ENCODE measurements at places on chromosomes 5 and 9.

DNA sequence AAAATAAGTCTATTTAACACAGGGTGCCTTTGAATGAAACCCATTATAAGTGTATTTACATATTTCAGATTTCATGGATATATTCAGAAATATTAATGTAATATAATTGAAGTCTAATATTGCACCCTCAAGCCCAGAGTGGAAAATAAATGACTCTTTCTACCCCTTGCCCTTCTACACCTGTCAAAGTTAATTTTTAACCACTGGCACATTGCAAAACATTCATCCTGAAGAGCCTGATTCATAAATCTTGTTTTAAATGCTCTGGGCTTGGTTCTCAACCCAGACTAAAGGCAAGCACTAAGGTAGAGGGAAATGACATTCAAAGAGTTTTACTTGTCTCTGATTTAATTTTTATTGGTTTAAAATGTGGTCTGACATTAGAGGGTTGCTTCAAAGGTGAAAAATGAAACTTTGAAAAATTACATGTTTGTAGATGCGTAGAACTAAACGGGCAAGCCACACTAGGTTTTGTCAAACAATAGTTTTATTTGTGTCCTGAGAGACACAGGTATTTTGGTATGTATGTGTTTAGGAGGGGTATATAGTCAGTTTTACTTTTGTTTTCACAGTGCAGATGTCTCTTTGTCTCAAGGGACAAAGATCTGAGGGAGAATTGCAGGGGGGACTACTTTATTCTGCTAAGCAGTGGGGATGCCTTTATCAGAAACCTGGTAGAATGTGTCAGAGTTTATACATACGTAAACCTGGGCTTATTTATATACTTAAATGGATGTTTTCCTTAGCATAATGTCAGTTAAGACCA lies 69.7 kb downstream of the PIK3R1 start:
- DNase-seq, result no peak

DNA sequence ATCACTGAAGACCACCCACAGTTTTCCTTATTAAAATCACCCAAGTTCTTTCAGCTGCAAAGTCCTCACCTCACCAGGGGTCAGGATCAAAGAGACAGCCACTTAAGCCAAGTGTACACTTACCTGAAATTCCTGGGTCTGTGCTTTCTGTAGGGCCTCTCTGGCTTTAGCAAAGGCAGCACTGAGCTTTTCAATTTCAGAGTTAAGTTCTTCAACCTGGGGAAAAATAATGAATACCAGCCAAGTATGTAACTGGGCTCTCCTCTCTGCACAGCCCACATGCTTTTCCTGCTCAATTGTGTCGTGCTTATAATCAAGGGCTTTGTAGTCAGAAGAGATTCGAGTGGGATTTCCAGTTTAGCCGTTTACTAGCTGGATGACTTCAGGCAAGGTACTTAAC lies 55.1 kb downstream of the CDK5RAP2 start:
- DNase-seq, result no peak

GRCh38 chr5:87944553-87945285 lies 323.9 kb downstream of the TMEM161B start:
- DNase-seq, result no peak

DNA sequence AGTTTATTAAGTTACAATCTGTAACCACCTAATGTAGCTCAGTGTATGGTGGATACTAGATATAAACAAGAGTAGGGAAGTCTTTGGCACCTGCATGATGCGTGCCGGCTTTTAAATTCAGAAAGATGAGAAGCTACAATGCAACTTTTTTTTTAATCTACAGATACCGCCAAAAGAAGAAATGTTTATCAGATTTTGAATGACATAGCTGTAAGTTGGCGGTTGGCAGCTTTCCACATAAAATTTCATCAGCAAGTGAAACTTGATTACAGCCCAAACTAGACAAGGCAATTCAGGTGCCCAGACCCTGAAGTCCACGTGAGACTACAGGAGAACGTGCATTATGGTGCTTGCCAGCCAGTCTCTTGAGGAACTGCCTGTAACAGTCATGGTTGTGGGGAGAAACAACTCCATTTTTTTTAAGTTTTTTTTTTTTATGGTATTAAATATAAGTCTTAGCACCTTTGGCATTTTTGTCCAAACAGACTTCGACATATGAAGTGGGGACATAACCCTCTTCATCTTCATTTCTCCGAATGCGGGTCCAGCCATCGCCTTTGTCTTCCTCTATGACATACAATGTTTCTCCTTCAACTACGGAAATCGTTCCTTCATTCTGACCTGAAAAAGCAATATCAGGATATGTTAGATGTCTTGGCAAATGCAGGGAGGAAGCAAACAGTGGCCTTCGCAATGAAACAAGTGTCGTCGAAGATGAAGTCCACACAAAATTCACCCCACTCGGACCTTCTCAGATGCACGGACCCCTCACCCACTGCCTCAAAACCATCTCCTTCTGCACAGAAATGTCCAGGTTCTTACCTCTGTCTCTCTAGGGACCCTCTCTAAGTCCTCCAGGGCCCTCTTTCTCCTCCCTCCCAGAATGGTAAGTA lies 60.4 kb downstream of the USP20 start:
- no peak for DNase-seq

DNA sequence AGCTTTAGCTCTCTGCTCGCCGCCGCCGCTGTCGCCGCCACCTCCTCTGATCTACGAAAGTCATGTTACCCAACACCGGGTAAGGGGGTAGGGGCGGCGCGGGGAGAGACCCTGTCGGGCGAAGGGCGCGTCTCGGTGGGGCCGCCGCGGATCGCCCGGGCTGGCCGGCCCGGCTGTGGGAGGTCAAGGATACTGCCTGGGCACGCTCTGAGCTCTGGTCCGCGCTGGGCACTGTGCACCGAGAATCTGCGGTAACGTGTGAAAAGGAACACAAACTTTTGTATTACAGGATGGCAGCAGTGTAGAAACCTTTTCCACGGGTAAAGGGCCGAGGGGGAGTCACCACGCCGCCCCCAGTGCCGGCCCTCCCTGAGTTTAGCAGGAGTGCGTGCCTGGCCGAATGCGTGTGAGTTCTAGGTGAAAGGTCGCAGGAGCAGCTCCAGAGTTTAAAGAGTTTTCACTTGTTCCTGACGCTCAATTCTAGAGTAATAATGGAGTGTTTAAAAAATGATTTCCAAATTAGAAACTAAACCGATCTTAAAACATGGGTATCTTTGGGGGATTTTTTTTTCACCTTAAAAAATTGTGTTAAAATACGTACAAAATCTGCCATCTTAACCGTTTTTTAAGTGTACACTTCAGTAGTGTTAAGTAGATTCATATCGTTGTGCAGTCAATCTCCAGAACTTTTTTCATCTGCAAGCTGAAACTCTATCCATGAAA lies at the start of gene HSDL2:
TSS of gene HSDL2 (plus strand) at position 7 of the 723 bp plus-strand sequence. CDS start at position 63, 56 bp downstream.
- DNase-seq, result peak; percentile 33

GRCh38 chr5:170606941-170607340 lies 103.1 kb downstream of the KCNIP1 start:
- no peak for DNase-seq

DNA sequence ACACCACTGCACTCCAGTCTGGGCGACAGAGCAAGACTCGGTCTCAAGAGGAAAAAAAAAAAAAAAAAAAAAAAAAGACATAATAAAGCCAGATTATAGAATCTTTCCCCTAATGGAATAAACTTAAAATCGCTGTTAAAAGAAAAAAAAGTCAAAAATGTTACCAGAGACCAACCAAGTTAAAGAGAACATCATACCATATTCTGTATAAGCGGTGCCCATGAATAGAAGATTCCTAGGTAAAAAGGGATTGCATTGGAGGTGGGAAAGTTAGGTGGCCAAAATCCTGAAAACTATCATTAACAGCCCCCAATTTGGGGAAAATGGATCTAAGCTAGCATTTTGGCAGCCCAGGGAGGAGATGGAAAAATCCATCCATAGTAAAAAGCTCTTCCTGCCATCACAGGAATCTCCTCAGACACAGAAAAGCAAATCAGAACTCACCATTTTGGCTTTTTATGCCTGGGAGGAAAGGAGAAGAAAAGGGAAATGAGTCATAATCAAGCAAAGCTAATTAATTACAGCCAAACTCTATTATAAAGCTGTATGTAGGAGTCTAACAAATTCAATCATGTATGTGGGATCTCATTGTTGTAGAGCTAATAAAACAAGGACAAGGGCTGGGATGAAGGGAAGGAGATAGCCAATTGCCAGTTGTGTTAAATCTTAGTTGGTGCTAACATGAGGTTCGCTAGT lies 363.8 kb downstream of the ARL15 start:
- DNase-seq, result no peak

GRCh38 chr5:157165668-157166067 lies 396 bp downstream of the GARIN3 start:
- no peak for DNase-seq

DNA sequence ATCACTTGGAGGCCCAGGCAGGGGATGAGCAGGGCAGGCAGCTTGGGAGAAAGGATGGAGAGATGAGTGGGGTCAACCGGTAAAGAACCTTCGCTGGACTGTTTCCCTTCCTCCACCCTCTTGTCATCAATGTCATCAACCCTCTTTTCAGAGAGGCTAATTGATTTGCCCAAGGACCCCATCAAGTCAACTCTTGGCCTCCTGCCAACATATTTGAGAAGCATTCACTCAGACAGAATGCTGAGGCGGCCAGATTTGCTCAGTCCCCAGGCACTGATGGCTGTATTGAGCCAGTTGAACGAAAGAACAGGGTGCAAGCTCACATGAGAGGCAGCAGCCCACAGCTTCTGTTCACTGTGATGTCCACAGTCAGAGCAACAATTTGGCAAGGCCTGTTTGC lies 193.5 kb downstream of the RFK start:
- no peak for DNase-seq

- no peak for DNase-seq
These were observed 25.0 kb upstream of the DMRT2 start for GRCh38 chr9:1025131-1025530.

- DNase-seq, result no peak
These were observed 2.1 kb downstream of the SH2D3C start for GRCh38 chr9:127776195-127776923.

DNA sequence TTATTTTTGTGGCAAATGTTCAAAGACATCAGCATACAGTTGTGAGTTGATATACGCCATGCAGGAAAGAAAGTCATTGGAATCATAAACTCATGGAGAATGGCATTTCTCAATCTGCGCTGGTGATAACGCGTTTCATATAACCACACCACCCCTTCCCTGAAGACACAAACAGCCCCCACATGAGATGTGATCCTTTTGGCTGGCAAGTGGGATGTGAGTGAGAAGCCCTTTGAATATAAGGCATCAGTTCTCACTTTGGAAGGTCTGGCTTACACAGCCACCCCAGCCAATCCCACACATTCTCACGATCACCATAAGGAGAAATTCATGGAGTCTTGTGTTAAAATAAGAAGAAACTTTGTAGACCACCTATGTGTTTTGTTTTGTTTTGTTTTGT lies 725.0 kb downstream of the PRELID2 start:
- DNase-seq, result no peak
